ENCODE measurements at places on chromosomes 2 and 18.

DNA sequence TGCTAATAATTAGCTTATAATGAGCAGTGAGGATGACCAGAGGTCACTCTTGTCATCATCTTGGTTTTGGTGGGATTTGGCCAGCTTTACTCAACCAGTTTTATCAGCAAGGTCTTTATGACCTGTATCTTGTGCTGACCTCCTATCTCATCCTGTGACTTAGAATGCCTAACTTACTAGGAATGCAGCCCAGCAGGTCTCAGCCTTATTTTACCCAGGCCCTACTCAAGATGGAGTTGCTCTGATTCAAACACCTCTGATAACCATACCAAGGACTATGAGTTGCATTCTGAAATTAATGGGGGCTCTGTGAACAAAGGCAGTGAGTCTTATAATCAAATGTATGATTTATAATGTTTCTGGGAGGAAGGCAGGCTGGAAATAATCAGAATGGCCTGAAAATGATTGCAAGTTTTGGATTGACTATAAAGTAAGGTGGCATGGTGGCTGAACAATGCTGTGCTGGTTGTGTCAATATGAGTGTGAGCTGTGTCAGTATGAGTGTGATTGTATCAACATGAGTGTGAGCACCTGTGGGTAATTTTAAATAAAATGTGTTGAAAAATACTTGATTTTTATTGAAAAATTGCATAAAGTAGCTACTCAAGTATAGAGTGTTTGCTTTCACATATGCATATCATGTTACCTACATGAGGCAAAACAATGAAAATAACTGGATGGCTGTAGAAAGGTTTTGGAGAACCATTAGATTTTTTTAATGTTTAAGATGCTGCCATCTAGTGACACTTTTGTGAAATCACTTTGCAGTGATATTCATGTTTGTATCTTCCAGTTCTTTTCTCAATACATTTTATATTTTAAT, 103.0 kb downstream of the KYNU start:
- no peak for DNase-seq

GRCh38 chr2:168084288-168084687, 163.1 kb downstream of the STK39 start:
- DNase-seq, result no peak

DNA sequence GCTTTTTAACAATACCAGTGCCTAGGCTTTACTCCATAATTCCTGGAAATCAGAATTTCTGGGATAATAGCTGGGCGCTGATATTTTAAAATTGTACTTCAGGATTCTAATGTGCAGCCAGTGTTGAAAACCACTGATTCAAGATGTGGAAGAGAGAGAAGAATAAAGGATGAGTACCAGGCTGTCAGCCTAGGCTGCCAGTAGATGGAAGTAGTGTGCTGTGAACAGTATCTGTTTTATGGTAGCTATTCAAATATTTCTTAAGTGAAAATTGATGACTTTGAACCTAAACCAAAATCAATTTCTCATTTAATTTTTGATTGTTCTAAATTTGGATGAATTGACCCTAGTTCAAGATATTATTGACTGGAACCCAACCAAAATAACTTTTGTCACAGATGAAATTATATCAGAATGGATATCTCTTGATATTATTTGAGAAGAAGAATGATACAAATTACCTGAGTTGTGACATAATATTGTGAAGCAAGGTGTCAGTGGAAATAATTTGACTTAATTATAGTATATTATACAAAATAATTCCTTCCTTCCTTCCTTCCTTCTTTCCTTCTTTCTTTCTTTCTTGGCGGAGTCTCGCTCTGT, 88.0 kb downstream of the COMMD1 start:
- DNase-seq, result no peak

- DNase-seq, result no peak
Observed at GRCh38 chr2:176709149-176709951, 440.1 kb downstream of the MTX2 start.

DNA sequence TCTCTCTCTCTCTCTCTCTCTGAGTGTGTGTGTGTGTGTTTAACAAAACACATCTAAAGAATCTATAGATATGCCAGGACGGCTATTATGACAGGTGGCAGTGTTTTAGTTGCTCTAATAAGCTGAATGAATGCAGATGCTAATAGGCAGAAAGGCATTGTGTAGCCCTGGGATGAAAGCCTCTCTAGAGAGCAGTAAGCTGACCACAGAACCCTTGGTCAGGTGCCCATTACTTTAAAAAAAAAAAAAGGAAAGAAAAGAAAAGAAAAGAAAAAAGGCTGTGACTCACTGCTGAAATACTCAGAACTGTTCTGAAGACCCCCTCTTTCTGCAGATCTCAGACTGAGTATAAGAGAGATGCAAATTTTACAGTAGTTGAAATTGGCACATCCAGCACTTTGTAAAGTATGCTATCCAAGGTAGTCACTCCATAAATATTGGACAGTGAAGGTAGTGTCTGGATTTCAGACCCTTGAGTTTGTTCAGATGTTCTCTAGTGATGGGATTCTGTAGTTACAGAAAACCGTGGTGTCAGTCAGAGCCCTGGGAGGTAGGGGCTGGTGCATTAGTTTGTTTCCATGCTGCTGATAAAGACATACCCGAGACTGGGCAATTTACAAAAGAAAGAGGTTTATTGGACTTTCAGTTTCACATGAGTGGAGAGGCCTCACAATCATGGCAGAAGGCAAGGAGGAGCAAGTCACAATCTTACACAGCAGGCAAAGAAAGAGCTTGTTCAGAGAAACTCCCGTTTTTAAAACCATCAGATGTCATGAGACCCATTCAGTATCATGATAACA, 30.9 kb downstream of the OSBPL6 start:
- DNase-seq, result no peak
